Activated CD4-positive, alpha-beta T cell treated with anti-CD3 and anti-CD28 coated beads, Interleukin-2, amount 50 U/mL, for 24 hours (primary cell): ENCODE measurements at places on chromosomes 7 and 10.

DNA sequence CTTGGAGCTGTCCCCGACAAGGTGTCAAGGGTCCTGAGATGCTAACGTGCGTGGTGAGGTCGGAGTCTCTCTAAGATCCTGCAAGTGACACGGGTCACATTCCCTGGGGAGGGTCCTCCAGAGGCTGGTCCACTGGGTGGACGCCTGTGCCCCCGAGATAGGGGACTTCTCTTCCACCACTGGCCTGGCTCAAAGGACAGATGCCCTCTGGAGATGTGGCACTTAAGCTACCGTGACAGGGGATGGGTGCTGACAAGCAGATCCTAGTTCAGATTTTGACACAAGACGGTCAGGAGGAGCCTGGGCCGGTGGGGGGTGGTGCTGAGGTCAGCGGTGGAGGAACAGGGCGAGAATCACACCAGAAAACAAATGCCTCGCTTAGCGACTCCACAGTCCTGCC, 178.0 kb downstream of the ADARB2 start:
- no peak for DNase-seq

DNA sequence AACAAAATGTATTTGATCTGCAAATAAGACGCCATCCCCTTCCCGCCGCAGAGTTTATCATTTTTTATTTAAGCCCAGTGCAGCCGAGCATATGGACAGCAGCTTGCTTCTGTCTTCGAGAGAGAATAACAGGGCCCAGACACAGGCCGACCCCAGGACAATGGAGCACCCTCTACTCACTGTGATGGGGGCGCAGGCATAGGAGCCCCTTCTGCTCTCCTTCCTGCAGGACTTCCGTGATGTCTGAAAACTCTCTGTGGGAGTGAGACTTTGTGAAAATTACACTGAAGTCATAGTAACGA, 134.8 kb downstream of the OAT start:
- no peak for DNase-seq

DNA sequence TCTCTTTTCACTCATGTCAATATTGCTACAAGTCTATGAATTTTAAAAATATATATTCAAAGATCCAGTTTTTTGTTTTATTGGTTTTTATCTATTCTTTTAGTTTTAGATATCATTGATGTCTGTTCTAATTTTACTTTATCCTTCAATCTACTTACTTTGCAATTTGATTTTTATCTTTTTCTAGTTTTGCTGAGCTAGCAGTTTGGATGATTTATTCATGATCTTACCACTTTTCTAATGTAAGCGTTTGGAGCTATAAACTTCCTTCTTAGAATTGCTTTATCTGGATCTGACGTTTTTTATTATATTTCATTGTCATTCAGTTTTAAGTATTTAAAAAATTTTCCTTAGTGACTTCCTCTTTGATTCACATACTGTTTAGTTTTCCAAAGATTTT, 664.5 kb upstream of the VSTM2A start:
- no peak for DNase-seq

DNA sequence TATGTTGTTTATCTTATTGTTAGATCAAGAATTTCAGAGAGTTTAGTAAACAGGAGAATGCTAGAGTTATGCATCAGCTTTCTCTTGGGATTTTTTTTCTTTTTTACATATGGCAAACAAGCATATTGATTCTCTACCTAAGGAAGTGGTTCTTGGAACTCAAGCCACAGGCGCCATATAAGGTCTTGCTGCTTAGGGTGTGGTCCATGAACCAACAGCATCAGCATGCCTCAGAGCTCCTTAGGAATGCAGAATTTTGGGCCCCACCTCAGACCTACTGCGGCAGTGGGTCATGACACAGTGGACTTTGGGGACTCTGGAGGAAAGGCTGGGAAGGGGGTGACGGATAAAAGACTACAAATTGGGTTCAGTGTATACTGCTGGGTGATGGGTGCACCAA, 230.8 kb downstream of the SKAP2 start:
- no peak for DNase-seq

- DNase-seq, result no peak
Observed at GRCh38 chr7:103418241-103418640, 27.8 kb downstream of the SLC26A5 start.

DNA sequence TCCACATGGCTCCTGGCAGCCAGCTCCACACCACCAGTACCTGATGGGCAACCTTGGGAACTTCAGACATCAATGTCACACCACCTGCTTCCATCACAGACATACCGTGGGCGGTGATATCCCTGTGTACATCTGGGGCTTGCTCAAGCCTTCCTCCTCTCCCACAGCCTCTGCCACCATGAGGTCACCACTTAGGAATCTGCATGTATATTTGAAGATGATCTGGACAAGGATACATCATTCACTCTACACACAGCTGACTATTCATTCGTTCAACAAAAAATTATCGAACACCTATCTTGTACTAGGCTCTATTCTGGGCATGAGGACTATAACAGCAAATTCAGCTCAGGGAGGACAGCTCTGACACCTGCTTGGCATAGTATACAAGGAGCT, 6.8 kb downstream of the DLG5 start:
- no peak for DNase-seq

GRCh38 chr7:25982684-25983083, 169.3 kb upstream of the NFE2L3 start:
- DNase-seq, result no peak

GRCh38 chr10:78948621-78949030, 120.1 kb upstream of the ZMIZ1 start:
- no peak for DNase-seq

GRCh38 chr7:78055599-78055998, 257.0 kb downstream of the PHTF2 start:
- DNase-seq, result no peak

GRCh38 chr10:46539596-46540411, 16.7 kb downstream of the GPRIN2 start:
- no peak for DNase-seq

- DNase-seq, result no peak
Observed at GRCh38 chr7:22662036-22662435, 65.0 kb upstream of the IL6 start.

DNA sequence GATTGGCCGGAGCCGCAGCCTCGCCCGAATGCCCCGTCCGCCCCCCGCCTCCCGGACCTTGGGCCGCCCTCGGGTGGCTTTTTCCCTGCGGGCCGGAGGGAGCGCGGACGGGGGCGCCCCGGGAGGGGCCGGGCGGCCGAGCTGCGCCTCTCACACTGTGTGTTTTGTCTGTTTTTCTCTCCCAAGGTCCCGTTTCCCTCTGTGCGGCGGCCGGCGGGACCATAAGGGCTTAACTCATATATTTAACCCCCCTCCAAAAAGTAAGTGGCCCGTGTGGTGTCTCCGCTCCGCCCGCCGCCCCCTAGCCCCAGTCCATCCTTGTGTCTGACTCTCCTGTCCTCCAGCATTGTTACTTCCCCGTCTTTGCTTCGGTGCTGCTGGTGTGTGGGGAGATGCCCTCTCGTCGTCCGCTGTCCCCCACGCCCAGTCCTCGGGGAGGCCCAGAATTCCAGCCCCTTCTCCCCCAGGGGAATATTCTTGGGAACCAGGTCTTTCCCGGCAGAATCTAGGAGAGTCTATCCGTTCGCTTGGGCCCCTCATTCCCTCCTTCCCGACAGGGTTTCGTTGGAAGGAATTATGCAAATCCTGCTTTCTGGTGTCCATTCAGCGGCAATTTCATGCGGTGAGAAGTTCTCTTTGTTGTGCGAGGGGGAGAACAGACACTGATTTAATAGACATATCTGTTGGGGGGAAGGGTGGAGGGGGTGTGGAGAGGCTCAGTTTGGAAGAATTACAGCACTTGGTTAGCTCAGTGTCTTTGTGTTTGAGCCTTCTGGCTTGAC, 1.3 kb downstream of the LCOR start:
- no peak for DNase-seq

GRCh38 chr7:134651991-134652390, 5.3 kb downstream of the BPGM start:
- DNase-seq, result no peak

GRCh38 chr10:1569208-1569607, 168.1 kb downstream of the ADARB2 start:
- no peak for DNase-seq

DNA sequence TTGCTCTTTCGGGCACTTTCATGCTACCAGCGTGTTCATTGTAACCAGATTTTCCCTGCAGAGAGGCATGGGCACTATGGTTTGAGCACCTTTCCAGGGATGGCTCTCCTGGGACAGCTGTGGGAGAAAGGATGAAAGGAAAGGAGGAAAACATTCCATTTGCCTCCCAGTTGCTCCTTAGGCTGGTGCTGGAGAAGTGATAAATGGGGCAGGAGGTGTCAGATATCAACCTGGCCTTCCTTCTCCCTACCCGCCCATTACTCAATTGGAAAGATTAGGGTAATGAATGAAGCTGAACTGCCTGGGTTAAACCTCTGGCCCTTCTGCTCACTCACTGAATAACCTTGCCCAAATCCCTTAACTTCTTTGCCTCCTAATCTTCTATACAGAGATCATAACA, 228.4 kb downstream of the PLXNA4 start:
- DNase-seq, result no peak

DNA sequence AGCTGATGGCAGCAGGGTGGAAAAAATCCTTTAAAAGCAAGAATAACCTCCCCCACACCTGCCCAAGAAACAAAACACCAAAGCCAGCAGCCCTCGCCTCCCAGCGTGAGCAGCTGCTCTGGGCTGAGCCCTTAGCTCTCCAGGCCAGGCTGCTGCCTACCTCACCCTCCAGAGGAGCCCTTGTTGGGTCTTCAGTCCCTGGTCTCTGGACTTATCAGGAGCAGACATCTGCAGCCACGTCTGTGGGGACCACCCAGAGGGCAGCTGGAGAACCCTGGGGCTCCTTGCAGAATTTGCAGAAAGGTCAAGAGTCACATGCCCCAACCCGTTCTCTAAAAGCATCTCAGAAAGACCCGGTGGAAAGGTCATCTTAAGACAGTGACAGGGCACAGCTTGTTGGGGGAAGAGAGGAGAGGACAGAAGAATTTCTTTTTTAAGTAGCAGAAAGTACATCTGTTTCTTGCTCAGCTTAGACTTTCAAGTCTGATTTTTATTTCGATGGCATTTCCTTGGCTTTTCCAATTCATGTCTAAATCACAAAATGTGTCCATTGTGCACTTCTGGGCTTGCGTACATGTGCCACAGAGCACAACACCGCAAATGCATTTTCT, 425.7 kb upstream of the NFE2L3 start:
- no peak for DNase-seq

DNA sequence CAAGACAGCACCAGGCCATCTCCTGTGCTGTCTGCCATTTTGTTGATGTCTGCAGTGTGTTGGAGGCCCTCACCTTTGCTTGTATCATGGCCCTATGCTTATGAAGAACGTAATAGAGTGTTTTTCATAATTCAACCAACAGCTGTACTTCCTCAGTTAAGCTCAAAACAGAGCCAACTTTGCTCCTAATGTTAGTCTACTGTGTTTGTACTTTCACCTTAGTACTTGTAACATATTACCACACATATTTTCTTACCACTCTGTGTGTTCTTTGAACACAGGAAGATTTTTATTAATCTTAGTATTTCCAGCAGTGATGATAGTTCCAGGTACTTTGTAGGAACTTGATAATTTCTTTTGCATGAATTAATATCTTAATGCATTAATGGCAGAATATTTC, 5.9 kb downstream of the ZNF33A start:
- no peak for DNase-seq

DNA sequence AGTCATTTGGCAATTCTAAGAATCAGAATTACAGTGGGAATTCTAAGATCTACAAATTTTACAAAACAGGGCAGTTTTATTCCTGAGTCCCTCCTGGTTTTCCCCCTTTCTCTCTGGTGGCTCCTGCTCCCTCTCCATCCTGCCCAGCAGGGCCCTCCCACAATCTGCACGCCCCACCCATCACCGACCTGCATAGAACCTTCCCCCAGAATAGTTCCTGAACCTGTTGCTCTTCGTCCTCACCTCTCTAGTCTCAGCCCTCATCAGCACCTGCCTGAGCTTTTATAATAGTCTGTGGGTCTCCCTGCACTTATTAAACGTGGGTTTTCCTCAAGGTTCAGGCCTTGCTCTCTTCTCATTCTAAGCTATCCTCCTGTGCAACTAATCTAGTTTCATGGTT, 49.1 kb upstream of the MNX1 start:
- DNase-seq, result no peak

DNA sequence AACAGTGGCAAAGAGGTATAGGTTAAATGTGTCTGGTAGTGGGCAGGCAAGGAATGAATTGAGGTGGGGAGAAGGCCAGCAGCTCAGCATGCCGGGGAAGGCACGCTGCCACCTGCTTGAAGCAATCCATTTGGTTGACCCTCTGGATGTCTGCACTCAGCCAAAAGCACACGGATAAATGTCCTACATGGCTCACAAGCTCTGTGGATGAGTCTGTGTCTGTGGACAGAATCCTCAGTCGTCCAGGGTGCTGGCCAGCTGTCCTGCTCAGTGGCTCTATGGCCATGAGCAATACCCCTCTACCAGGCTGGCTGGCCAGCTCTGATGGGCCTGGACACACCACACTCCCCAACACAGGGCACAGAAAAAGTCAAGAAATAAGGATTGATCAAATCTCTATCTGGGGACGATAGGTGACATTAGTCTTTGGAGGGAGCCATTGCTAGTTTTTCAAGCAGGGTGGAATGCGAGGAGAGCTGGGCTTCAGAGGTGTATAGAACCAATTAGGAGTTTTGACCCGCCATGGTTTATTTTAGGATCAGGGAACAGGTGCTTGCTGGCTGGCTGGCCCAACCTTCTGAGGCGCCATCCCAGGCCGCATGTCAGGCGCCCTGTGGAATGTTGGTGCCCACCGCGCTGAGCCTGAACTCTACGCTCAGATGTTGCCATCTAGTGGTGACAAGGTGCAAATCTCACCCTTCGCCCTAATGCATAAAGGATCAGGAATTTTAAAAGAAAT, 493.4 kb downstream of the TNS3 start:
- no peak for DNase-seq

- DNase-seq, result no peak
Observed at GRCh38 chr7:17638727-17639126, 301.6 kb downstream of the SNX13 start.

GRCh38 chr10:8873310-8873709, 818.8 kb downstream of the GATA3 start:
- no peak for DNase-seq

DNA sequence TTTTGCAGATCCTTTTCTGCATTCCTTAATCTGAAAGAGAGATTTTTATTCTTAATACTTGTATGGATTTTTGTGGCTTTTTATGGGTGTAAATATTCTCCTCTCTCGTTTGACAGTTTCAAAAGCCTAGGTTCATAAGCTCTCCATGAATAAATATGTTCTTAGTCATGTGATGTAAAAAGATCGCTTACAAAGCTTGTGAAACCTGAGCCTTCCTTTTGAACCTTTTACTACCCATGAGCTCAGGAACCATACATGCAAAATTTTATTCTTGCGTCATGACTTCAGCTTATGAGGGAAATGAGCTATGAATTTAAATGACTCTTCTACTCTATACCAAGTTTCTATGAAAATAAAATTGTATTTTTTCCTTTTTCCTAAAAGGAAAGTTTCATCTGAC, 98.7 kb downstream of the POLL start:
- no peak for DNase-seq
